Ascending aorta (tissue), 2 donors: ENCODE measurements at places on chromosomes 16 and 17.
A peak's percentile ranks its signal among the peaks of the same experiment; 100 is the strongest.

DNA sequence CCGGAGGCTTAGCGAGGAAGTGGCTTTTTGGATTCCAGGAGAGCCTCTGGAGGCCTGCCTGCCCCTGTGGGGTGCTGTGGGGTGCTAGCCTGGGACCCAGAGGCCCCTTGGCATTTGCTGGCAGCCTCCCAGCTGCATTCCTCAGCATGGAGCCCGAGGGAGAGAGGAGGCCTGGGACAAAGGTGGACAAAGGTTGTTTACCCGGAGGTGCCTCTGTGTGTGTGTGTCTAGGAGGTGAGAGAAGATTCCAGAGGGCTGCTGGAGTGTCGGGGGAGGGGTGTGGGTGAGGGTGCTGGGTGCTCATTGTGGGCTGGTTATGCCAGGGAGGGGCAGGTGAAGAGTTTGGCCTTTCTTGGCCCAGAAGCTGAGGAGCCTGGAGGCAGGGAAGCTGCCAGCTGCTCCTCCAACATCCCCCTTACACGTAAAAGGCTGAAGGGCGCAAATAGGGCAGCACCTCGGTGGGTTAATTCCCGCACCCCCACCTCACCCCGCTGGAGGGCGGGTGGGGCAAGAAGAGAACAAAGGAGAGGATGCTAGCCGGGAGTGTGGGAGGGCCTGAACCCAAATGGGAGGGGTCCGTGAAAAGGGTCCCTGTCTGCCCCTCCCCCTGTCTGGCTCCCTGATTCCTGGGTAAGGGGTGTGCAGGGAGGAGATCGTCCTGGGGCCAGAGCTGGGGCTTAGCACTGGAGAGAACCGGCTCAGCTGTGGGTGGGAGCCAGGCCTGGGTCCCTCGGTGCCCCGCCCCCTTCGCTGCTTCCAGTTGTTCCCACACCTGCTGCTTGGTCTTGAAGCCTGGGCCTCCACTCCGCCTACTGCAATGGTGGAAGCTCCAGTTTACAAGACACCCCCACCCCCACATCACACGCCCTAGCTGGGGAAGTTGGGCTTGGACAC is 9.9 kb downstream of the HEXIM2 start:
- no peak for DNase-seq
- no peaks in the 10 kb centered on the region for H3K27me3 ChIP-seq
- H3K4me3 ChIP-seq = peak overlapping the region; percentile 59
- no peaks in the 10 kb centered on the region for H3K36me3 ChIP-seq
- H3K4me1 ChIP-seq = peaks cover 26% of the 10 kb centered on the region

DNA sequence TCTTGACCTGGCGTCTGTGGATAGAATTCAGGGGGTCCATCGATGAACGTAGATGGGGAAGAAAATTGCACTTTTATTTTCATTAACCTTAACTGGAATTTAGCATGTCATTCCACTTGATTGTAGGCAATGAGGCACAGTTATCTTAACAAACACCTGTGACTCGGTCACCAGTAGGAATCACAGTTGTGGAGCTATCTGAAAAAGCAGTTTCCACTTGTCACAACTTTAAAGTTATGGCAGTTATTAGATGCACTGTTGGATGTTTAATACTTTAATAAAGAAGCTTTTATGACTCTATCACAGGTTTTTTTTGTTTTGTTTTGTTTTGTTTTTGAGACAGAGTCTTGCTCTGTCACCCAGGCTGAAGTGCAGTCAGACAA is 83.7 kb upstream of the LGALS9 start:
- DNase-seq = no peak
- no peaks in the 10 kb centered on the region for H3K36me3 ChIP-seq
- no peaks in the 10 kb centered on the region for H3K27me3 ChIP-seq
- no peaks in the 10 kb centered on the region for H3K4me1 ChIP-seq
- H3K27ac ChIP-seq = no peak overlapping the region

DNA sequence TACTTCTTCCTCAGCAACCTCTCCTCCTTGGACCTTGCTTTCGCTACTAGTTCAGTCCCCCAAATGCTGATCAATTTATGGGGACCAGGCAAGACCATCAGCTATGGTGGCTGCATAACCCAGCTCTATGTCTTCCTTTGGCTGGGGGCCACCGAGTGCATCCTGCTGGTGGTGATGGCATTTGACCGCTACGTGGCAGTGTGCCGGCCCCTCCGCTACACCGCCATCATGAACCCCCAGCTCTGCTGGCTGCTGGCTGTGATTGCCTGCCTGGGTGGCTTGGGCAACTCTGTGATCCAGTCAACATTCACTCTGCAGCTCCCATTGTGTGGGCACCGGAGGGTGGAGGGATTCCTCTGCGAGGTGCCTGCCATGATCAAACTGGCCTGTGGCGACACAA is 429 bp downstream of the OR2C1 start:
- no peak for DNase-seq
- H3K36me3 ChIP-seq = no peaks in the 10 kb centered on the region
- no peaks in the 10 kb centered on the region for H3K4me1 ChIP-seq
- H3K27ac ChIP-seq = no peak overlapping the region
- H3K4me3 ChIP-seq = no peak overlapping the region

DNA sequence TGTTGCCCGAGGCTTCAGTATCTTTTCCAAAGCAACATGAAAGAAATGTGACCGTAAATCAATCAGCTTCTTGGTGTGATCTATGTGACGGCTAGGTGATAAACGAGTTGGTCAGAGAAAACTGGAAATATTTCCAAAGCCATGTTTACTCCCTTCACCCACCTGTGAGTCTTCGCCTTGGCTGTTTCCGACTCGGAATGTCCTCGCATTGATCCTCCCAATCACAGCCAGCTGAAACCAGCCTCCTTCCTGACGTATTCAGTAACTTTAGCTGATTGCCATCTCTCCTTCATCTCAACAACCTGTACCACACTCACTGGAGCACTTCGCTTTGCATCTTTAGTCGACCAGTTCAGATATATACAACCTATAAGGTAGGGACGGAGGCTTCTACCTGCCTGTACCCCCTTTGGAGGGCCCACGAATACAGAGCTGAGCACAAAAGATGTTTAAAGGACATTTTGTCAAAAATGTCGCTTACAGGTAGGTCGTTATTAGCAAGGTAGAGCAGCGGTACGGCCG is 705 bp downstream of the KRABD2 start:
- peak overlapping the region; percentile 68 for H3K4me3 ChIP-seq
- H3K36me3 ChIP-seq = peaks cover 28% of the 10 kb centered on the region
- H3K27ac ChIP-seq = peak overlapping the region; percentile 67
- peaks cover 10% of the 10 kb centered on the region for H3K4me1 ChIP-seq
- no peaks in the 10 kb centered on the region for H3K27me3 ChIP-seq

- H3K27ac ChIP-seq = no peak overlapping the region
- no peak overlapping the region for H3K4me3 ChIP-seq
- no peaks in the 10 kb centered on the region for H3K27me3 ChIP-seq
- no peak for DNase-seq
- no peaks in the 10 kb centered on the region for H3K36me3 ChIP-seq
These were observed 119.1 kb downstream of the CCDC182 start for GRCh38 chr17:57625957-57626356.
